ENCODE measurements at places on chromosomes 4 and X.

GRCh38 chr4:82610041-82610440 is 48.3 kb upstream of the TMEM150C start:
- ATAC-seq: no peak

GRCh38 chr4:91116861-91117260 is 989.7 kb downstream of the CCSER1 start:
- ATAC-seq: no peak

DNA sequence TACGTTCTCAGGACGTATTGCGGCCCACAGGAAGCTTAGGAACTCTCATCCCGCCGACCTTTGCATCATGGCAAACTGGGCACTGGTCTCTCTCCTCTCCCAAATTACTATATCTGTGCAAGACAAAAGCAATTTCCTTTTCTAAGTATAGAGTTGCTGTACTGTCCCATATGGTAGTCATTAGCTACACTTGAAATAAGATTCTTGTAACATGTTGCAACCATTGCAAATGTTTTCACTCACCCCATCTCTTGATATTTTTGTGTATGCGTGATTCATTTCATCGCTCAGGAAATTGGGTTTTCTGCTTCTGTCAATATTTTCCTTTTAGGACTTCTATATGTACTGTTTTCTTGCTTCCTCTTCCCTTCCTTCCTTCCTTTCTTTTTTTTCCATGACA is 15.7 kb downstream of the ARMCX6 start:
- no peak for ATAC-seq

GRCh38 chr4:54852602-54853001 is 194.8 kb downstream of the KIT start:
- ATAC-seq: no peak

GRCh38 chrX:44042116-44042515 is 68.9 kb upstream of the NDP start:
- no peak for ATAC-seq

GRCh38 chr4:25811374-25811690 is 51.5 kb downstream of the SEL1L3 start:
- no peak for ATAC-seq
